ENCODE measurements at places on chromosomes 2 and 18. TPM values are rescaled to one million over a fixed set of nuclear protein-coding genes. Genes with fewer than 3 reads are reported as not detected.

DNA sequence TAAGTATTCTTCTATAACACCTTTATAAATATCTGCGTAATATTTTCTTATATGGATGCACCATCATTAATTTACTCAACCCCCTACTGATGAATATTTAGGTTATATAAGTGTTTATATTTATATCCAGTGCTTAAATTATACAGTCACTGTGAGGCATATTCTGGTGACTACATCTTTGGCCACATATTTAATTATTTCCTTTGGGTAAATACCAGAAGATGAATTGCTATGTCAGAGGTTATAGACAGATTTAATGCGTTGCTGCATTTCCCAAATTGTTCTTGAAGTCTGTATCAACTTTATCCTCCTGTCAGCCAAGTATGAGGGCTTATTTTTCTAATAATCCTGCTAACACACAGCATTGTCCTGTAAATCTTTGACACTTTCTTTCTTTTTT lies 18.7 kb downstream of the DYSF start:
- DNase-seq: no peak

GRCh38 chr2:217666338-217666737 lies 336.5 kb downstream of the TNS1 start:
- DNase-seq: no peak

DNA sequence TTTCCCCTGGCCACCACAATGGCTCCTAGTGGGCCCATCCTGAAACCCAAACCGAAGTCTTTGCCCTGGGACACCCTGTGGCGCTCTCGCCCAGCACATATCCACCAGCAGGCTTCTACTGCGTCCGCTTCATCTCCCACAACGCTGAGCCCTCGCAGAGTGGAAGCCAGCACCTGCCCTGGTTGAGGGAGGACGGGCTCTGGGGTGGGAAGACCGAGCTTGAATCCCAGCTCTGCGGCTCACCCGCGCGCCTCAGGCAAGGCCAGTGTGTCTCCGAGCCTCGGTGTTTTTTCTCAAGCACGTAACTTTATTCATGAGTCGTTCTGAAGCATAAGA lies 15.6 kb downstream of the KLF11 start:
- DNase-seq: no peak

DNA sequence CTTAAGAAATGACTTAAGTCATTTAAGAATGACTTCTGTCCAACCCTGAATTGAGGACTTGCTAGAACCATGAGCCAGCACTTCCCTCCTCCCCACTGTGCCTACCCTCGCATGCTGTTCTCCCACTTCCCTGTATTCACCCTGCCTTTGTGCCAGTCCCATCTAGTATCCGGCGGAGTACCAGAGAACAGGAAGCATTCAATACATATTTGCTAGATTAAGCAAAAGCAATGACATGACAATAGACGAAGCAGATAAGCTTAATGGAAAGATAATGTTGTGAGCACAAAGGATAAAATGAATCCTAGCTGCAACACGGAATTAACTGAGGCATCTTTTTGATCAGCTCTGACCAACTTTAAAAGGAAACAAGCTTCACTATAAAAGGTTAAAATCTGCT lies 328.5 kb downstream of the TDRD15 start:
- DNase-seq: no peak

AQP12A gene
- 0.62 TPM for polyA plus RNA-seq

GRCh38 chr2:222892321-222892720 lies 31.5 kb downstream of the ACSL3 start:
- no peak for DNase-seq

DNA sequence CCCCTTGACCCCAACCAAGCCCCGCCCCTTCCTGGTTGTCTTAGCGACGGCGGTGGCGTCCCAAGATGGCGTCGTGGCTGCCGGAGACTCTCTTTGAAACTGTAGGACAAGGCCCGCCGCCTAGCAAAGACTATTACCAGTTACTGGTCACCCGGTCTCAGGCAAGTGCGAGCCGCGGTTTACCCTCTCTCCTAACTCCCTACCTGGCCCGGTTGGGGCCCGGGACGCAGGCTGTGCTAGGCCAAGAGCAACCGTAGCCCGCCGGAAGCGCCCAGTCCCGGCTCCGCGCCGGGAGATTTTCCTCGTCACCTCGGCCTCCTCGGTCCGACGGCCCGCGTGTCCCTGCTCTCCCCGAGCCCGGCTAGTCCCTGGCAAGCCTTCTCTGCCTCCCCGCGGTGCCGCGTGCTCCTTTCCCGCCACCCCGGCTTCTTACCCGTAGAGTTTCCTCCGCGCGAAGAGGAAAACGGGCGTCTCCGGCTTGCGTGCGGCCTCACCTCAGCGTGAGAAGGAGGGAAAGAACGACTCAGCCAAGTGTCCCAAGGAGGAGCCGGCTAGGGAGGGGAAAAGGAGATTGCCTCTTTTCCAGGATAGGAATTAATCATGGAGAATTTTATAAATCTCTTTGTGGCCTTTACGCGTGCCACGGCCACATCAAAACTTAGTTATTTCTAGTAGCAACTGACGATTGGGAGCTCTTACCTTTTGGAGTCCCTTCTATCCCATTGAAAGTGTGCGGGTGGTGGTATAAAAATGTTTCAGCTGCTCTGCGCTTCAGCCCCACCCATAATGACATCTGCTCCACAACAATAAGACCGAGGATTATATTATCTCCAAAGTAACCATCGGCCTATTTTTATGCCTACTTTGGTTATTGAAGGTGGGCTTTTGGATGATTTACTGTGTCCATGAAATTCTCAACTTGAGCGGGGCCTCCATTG lies at the start of gene FBXO36:
Gene FBXO36, plus strand, starts transcription at position 55 of the 938 bp plus-strand sequence. Its CDS starts 11 bp downstream, at position 66.
- no peak for DNase-seq

DNA sequence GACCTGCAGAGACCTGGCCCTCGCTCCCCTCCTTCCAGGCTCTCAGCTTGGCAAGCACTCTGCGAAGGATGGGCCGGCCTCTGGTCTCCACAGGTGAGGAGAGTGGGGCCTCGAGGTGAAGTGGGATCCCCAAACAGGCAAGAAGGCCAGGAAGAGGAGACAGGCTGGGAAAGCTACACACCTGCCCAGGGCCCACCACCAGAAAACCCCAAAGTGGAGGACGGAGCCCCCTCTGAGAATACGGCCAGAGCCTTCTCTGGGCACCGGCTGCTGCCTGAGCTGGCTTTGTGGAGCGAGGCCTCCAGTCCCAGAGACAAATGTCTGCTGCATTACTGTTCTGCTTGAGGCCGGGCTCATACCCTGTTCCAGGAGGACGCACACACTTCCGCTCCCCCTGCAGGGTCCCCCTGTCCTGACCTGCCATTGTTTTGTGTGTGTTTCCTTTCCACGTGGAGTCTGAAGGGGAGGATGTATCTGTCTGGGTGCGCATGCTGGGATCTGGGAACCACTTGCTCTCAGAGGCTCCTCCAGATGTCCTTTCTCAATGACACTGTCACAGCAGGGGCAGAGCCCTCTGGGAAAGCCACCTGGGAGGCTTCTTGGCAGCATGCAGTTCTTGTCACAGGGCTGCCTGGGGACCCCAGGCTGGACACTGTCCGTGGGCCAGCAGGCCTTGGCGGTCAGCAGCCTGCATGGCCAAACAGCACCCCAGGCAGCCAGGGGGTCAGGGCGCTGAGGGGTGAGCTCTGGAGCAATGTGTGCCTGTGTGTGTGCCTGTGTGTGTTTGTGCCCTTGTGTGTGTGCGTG lies 20.8 kb downstream of the KCNF1 start:
- no peak for DNase-seq

NOP58 gene
- 67.8 TPM for polyA plus RNA-seq

Data from spinal cord (tissue), 10 donors.